ENCODE measurements at places on chromosomes 11 and 22. TPM values are rescaled to one million over a fixed set of nuclear protein-coding genes. Genes with fewer than 3 reads are reported as not detected.

USP35 gene
- 6.9 TPM for total RNA-seq

LGR4 gene
- total RNA-seq, result 46.9 TPM

DCPS gene
- total RNA-seq, result 18.5 TPM

SAA2 gene
- 0.31 TPM for total RNA-seq

TMPRSS13 gene
- total RNA-seq, result not detected

SLC22A25 gene
- not detected for total RNA-seq

TYMP gene
- 15.2 TPM for total RNA-seq

TRIM49 gene
- 0.05 TPM for total RNA-seq

CLDN5 gene
- total RNA-seq, result not detected

TMEM191B gene
- total RNA-seq, result 1.3 TPM

MS4A3 gene
- not detected for total RNA-seq

CSF2RB gene
- total RNA-seq, result not detected

SUSD2 gene
- 84.1 TPM for total RNA-seq

RIMBP3C gene
- 0.28 TPM for total RNA-seq

GLB1L3 gene
- total RNA-seq, result 0.04 TPM

CNGA4 gene
- total RNA-seq, result 0.07 TPM

EXT2 gene
- total RNA-seq, result 51.9 TPM

CASP12 gene
- total RNA-seq, result not detected

ST3GAL4 gene
- total RNA-seq, result 31.7 TPM

APOA4 gene
- total RNA-seq, result not detected

XKR3 gene
- total RNA-seq, result not detected

ELFN2 gene
- 5.8 TPM for total RNA-seq

BTBD18 gene
- not detected for total RNA-seq

OR8K1 gene
- total RNA-seq, result not detected

TESMIN gene
- total RNA-seq, result 6.2 TPM

LIF gene
- 34.2 TPM for total RNA-seq

OR8G1 gene
- total RNA-seq, result not detected

OR10A2 gene
- not detected for total RNA-seq

ZNF143 gene
- total RNA-seq, result 11.0 TPM

FADS2 gene
- total RNA-seq, result 396 TPM

DBX1 gene
- not detected for total RNA-seq

AQP11 gene
- total RNA-seq, result 0.89 TPM

SHANK3 gene
- 4.2 TPM for total RNA-seq

APOL1 gene
- total RNA-seq, result 14.7 TPM

JOSD1 gene
- 31.2 TPM for total RNA-seq

SEC14L6 gene
- total RNA-seq, result not detected

C11orf16 gene
- total RNA-seq, result not detected

HTR3A gene
- not detected for total RNA-seq

RFPL3 gene
- not detected for total RNA-seq

CRYBB2 gene
- total RNA-seq, result 0.13 TPM

SPTBN2 gene
- total RNA-seq, result 9.9 TPM

CD6 gene
- total RNA-seq, result 0.05 TPM

TBC1D10A gene
- 9.3 TPM for total RNA-seq

PGA5 gene
- total RNA-seq, result not detected

PITPNM1 gene
- 40.9 TPM for total RNA-seq

NUMA1 gene
- 60.2 TPM for total RNA-seq

JAM3 gene
- total RNA-seq, result 3.5 TPM

CLP1 gene
- total RNA-seq, result 26.6 TPM

OR51B5 gene
- not detected for total RNA-seq

ARHGAP42 gene
- 6.7 TPM for total RNA-seq

HBB gene
- total RNA-seq, result not detected

GP1BB gene
- total RNA-seq, result 0.79 TPM

HPX gene
- total RNA-seq, result 0.36 TPM

RCOR2 gene
- 0.91 TPM for total RNA-seq

APOL5 gene
- not detected for total RNA-seq

TP53AIP1 gene
- not detected for total RNA-seq

RAG1 gene
- total RNA-seq, result 0.42 TPM

TPST2 gene
- 8.8 TPM for total RNA-seq

CARNS1 gene
- total RNA-seq, result 0.16 TPM

All from A549 treated with dexamethasone at 1 μM for 4 hours (cell line).